Hypothalamus (tissue), 51 donors: ENCODE measurements at places on chromosomes 5 and 9.

- no peak for DNase-seq
These were observed 6.0 kb downstream of the CFAP90 start for GRCh38 chr5:7844901-7845300.

DNA sequence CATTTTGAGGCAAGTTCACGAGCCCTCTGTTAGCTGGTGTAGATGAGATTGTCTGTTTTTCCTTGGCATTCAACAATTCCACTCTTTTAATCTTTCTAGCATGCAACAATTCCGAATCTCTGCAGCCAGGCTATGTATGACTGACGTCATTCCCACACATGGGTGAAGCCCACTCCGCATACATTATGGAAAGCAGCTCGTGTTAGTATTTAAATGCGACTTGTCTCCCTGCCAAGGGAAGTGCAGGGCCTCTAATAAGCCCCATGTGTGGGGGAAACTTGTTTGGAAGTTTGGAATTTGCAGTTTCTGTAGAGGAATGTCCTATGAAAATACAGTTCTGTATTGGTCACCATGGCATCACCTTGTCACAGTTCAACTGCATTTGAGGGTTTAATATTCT lies 146.0 kb upstream of the FBXL7 start:
- no peak for DNase-seq

DNA sequence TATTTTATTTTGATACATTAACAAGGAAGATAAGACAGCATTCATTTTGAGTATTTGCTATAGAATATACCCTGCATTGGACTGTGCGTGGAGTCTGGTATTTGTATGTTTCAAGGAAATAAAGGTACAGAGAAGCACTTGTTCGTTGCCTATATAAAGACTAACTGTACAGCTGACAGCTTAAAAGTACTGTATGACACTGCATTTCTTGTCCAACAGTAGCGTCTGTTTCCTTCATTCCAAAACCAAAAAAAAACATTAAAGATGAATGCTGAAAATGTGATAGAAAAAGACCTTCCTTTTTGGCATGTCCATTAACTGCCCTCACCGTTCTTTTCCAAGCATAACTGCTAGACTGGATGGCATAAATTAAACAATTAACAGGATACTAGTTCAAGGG lies 15.3 kb downstream of the TNFAIP8 start:
- DNase-seq: no peak

- no peak for DNase-seq
These were observed 38.6 kb downstream of the AMBP start for GRCh38 chr9:114039484-114039883.

- no peak for DNase-seq
These were observed 65.4 kb upstream of the STK32A start for GRCh38 chr5:147169399-147169798.

GRCh38 chr5:16160706-16161105 lies 18.9 kb downstream of the MARCHF11 start:
- no peak for DNase-seq

- DNase-seq: no peak
These were observed 96.8 kb downstream of the CAMK4 start for GRCh38 chr5:111320953-111321352.

DNA sequence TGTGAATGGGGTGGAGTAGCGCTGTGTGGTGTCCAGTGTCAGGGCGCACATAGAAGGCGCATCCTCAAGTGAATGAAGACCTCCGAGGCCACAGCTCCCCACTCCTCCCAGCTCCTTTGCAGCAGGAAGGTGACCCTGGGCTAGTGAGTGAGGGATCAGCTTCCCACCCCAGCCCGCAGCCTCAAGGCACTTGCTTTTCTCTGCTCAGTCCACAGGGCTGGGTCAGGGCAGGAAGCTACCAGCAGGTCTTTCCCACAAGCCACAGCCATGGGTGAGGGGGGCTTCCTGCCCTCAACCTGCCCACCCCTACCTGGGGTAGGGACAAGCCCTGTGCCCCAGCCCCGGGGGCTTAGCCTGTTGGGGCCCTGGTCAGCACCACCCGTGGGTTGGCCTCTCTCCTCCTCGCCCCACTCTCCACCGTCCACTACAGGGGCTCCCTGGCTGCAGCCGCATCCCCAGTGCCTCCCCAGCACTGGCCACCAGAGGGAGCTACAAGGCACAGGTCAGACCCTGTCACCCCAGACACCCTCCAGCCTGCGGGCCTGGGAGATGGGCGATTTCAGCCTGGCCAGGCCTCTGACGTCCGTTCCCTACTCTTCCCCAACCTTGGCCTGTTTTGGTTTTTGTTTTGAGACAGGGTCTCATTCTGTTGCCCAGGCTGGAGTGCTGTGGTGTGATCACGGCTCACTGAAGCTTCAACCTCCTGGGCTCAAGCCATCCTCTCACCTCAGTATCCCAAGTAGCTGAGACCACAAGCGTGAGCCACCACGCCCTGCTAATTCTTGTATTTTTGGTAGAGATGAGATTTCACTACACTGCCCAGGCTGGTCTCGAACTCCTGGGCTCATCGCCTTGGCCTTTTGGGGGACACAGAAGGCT lies 1.3 kb upstream of the ABCA2 start:
- DNase-seq: no peak

DNA sequence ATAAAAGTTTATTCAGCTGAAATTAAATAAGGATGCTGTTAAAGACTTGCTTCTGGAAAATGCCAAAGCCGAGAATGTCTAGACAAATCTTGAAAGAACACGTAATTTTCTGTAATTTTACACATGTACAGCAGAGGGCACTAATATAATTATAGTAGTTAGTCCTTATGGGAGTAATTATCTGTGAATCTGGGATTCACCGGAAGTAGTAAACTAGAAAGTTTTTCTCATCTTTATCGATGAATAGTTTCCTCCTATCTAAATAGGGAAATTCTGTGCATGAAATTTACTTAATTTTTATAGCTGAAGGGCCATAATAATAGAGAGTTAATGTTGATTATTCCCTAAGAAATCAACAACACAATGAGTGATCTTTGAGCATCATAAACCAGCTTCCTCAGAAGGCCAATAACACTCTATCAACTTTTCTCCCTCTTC lies 18.4 kb upstream of the CNTLN start:
- DNase-seq: no peak

DNA sequence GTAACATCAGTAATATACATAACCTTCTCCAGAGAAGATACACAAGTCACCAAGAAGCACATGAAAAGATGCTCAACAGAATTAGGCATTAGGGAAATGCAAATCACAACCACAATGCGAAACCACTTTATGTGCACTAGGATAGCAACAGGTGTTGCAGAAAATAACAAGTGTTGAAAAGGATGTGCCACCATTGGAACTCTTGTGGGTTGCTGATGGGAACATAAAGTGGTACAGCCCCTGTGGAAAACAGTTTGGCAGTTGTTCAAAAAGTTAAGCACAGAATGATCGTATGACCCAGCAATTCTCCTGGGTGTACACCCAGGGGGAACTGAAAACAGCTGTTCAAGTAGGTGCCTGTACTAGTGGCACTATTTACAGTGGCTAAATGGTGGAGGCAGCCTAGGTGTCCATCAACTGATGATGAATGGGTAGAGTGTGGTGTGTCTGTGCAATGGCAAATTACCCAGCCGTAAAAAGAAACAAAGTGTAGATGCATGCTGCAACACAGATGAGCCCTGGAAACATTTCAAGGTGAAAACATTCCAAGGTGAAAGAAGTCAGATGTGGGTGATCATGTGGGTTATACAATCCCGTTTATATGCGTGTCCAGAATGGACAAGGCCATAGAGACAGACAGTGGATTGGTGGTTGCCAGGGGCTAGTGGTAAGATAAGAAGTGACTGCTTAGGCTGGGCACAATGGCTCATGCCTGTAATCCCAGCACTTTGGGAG lies 27.2 kb downstream of the CCDC69 start:
- no peak for DNase-seq

DNA sequence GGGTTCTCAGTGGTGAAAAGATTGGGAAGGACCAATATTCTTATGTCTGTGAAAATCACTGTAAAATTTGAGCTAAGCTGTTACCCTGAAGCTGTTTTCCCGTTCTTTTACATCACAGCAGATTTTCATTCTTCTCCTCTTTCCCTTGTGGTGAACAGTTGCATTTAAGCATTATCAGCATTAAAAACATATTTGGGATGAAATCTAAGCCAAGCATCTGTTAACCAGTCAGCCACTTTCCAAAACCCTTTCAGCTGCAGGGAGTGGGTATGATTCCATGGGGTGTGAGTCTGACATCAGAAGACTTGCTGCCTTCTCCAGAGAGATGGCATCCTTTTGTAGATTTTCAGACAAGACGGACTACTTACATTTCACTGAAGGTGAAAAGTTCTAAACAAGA lies 97.2 kb downstream of the TRIO start:
- DNase-seq: no peak

GRCh38 chr5:163261647-163262269 lies 175.6 kb upstream of the CCNG1 start:
- DNase-seq: no peak

DNA sequence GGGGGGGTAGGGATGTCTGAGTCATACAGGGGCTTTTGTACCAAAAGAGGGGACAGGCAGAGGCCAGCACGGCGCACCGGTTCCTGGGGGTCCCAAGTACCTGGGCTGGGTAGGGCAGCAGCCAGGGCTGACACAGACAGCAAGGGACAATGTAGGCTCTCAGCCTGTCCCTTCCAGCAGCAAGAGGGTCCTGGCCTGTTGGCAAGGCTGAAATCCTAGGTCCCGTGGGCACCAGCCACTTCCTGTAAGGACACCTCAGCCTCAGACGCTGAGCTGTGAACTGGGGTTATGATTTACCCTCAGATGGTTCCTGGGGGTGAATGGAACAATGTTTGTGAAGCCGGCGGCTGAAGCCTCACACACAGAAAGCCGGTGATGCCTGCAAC lies 41.3 kb downstream of the NACC2 start:
- no peak for DNase-seq

DNA sequence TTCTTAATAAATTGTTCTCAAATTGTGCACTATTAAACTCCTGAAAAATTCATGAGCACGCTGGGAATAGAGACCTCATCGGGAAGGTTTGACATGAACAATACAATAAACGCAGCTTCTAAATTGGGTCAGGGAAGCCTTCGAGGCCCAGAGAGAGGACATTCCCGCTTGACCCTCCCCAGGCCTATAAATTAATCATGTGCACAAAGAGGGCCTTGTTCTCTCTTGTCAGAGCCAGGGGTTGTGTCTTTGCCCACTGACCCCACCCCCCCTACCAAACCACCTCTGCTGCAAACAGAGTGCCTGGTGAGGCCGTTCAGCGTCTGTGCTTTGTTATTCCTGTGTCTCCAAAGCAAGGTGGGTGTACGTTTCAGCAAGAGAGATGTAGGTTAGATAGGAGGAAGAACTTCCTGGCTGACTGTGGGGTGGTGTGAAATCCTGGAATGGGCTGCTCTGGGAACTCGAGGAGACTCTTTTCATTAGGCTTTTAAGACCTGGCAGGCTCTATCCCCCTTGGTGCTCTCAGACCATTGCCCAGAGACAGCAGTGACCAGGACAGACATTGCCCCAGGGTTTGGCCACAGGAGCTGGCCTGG lies 18.2 kb upstream of the DAB2IP start:
- no peak for DNase-seq

DNA sequence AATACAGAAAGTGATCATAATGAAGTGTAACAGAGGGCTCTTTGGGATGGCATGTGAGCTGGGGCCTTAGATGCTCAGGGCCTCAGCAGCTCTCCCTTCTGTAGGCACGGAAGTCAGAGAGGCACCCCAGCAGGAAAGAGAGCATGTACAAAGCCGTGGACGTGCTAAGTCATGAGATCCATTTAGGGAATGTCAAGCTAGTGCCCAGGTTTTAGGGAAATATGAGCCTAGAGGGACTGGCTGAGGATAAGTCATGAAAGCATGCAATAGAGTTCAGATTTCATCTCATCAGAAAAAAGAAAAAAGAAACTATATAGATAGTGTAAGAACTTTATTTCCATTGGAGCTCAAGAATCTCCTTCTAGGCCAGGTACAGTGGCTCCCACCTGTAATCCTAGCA lies 379.5 kb upstream of the KLF4 start:
- no peak for DNase-seq

DNA sequence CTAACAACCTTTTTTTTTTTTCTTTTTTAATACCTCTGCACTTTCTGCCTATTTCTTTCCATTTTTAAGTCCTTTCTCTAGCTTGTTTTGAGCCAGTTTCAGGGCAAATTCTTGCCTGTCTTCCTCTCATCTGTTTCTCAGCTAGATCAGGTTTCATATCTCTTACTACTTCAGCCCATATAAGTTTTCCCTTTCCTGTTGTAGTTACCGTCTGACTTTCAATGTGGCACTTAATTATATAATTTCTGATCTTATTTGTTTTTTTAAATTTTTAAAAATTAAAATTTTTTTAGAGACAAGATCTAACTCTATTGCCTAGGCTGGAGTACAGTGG lies 104.7 kb upstream of the ELL2 start:
- no peak for DNase-seq

DNA sequence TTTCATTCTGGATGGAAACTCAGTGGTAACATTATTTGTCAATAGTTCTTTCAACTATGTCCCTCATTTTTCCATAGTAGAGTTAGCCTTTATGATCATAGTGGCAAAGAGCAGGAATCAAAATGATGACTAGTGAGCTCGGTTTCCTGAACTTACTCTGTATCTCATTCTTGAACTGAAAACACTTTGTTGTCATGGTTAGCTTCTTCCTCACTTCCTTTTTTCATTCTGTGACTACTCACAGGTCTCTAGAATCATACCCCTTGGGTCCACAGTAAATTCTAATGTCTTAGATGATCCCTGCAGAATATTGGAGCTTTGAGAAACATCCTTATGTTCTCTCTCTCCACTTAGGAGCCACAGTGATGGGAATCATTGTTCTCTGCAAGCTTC lies 29.4 kb upstream of the RECK start:
- no peak for DNase-seq

DNA sequence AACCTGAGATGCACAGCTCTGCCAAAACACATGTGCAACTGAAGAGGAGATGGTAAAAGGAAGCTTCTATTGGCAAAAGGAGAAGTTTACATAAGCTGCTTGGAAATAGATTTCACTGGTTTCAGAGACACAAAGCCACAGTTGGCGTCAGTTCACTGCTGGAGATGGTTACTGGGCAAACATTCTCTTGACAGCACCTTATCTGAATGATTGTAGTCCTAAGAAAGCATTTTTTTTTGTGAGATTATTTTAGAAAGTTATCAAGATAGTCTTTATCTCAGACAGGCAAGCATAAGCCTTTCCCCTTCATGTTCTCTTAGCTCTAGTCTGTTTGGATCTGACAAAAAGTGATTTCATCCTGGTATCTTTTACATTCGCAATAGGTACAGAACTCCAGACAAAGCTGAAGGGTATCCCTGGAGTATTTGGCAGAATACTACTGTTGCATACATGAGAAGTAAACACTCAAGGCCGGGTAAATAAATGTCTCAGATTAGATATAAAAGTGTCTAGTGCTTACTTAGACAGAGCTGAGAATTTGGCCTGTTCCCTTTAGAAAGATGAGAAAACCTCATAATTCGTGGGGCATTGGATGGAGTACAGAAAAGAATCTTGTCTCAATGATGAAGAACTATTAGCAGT lies 1668.0 kb upstream of the NUDT12 start:
- DNase-seq: no peak

- DNase-seq: no peak
These were observed 500.6 kb downstream of the EBF1 start for GRCh38 chr5:158599157-158599556.

- no peak for DNase-seq
These were observed 8.3 kb downstream of the BHMT2 start for GRCh38 chr5:79077680-79078365.

- DNase-seq: no peak
These were observed 444 bp upstream of the ZNF354A start for GRCh38 chr5:178730940-178731265.
